Nephron progenitor cell (in vitro differentiated cells): ENCODE measurements at places on chromosomes 16 and 17.

- no peak for DNase-seq
These were observed 3.9 kb upstream of the OSGIN1 start for GRCh38 chr16:83948914-83949723.

DNA sequence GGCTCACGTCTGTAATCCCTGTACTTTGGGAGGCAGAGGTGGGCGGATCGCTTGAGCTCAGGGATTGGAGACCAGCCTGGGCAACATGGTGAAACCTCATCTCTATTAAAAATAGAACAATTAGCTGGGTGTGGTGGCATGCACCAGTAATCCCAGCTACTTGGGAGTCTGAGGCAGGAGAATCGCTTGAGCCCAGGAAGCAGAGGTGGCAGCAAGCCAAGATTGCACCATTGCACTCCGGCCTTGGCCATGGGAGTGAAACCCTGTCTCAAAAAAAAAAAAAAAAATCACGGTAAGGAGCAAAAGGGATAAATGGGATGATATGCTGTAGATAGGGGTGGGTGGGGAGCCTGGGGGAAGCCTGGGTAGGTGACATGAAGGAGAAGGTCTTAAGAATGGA, 20.4 kb upstream of the TMEM98 start:
- no peak for DNase-seq

- DNase-seq, result no peak
These were observed 66.9 kb upstream of the N4BP1 start for GRCh38 chr16:48676836-48677235.

- DNase-seq, result no peak
These were observed 7.8 kb downstream of the NACA2 start for GRCh38 chr17:61583242-61583641.

DNA sequence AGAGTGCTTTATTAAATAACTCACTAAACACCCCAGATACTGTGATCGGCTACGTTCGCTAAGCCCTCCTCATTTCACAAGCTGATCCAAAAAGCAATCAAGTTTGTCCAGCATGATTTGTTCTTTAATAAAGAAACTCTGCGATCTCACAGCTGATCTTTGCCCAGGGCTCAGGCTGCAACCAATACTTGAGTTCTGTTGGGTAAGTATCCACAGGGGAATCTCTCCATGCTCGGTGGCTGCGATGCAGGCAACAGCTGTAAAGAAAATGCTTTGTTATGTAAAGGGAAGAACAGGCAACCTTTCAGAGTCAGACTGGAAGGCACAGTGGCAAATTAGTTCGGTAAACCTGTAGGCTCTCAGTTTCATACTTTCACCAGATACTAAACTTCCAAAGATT, 67.5 kb downstream of the SHISA6 start:
- no peak for DNase-seq

GRCh38 chr17:39357986-39358385, 43.4 kb downstream of the FBXL20 start:
- no peak for DNase-seq

GRCh38 chr17:44376124-44376523, 12.5 kb upstream of the FAM171A2 start:
- DNase-seq, result peak; percentile 47

DNA sequence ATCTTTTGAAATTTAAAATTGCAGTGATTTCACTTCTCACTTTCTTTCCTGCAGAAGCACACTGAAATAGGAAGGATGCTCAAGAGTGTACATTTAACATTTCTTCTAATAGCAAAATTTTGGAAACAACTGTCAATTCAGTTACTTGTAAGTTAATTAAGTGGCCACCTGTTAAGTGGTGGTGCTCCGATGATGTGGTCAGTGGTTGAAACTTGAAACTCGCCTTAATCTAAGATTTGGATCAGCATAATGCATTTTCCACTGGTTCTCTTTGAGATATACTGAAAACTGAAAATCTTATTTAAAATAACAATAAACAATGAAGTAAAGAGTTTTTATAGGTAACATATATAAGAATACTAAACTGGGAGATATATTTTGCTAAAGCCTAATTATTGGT, 7.0 kb upstream of the MYH8 start:
- DNase-seq, result no peak

DNA sequence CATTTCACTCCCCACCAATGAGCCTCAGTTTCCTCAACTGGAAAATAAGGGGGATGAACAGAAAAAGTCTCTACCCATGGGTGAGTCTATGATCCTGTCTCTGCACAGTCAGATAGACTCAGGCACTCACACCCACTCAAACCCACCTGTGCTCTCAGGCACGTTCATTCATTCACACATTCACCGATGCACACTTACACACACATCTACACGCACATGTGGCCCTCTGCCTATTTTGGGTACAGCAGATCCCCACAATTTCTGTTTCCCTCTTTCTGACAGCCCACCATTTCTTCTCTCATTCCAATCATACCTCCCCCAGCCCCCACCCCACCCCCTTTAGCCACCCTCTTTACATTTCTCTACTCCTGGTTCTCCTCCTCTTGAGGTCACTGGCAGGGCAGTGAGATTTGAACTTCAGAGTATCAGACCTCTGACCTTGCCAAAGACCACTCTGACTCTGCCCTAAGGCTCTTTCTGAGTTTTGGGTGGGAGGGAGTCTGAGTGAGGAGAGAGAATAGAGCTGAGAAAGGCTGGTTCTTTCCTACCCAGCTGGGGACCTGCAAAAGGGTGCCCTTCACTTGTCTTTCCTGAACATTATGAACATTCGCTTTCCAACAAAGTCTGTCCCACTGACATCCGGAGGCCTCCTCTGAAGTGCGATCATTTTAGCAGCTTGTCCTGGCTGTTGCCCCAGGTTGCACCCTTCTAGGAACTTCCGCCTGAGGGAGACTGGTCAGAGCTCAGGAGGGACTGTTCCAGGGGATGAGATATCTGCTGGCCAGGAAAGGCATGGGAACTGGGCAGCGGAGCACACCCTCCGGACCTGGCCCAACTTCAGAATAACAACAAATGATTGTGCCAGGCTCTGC, 10.1 kb upstream of the COL1A1 start:
- no peak for DNase-seq

GRCh38 chr16:27767081-27767480, 217.1 kb downstream of the KATNIP start:
- DNase-seq, result no peak

DNA sequence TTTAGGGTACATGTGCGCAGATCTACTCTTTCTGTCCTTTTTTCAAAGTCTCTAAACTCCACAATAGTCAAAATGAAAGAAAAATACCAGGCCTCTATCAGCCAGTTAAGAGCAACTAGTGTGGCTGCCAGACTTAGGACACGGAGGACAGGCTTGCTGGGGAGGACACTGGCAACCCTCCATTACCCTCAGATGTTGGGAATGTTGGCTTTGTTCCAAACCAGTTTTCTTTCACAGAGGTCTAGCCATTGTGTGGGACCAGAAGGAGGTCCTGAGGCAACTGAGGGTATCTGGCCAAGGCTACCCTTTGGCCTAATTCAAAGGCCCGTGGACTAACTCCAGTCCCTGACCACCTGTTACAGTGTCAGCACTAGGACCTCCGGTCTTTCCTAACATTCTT, 51.2 kb upstream of the MED9 start:
- DNase-seq, result no peak

GRCh38 chr17:55961386-55961785, 191.9 kb upstream of the ANKFN1 start:
- no peak for DNase-seq

DNA sequence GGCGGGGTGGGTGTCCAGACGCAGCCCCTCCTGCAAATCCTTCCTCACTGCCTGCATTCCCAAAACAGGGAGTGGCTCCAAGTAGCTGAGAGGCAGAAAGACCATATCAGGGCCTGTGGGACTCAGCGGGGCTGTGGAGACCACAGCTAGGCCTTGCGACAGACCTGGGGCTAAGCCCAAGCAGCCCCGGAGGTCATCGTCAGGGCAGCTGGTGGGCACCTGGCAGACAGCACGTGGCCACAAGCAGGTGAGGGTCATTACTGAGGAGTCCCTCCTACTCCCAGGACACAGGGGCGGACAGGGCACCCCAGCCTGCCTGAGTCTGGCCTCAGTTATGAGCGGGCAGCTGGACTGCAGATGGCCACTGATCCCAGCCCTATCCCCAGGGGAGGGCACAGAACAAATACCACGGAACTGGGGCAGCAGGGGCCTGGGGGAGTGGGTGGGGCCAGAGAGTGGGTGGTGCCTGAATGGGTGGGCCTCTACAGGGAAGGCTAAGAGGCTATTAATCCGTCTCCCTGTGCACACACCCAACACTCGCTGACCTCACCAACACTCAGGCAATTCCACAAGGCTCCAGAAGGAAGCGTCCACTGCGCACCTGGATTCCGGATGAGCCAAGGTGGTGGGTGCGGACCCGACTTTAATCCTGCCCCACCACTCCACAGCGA, 8.5 kb downstream of the HS3ST6 start:
- no peak for DNase-seq

DNA sequence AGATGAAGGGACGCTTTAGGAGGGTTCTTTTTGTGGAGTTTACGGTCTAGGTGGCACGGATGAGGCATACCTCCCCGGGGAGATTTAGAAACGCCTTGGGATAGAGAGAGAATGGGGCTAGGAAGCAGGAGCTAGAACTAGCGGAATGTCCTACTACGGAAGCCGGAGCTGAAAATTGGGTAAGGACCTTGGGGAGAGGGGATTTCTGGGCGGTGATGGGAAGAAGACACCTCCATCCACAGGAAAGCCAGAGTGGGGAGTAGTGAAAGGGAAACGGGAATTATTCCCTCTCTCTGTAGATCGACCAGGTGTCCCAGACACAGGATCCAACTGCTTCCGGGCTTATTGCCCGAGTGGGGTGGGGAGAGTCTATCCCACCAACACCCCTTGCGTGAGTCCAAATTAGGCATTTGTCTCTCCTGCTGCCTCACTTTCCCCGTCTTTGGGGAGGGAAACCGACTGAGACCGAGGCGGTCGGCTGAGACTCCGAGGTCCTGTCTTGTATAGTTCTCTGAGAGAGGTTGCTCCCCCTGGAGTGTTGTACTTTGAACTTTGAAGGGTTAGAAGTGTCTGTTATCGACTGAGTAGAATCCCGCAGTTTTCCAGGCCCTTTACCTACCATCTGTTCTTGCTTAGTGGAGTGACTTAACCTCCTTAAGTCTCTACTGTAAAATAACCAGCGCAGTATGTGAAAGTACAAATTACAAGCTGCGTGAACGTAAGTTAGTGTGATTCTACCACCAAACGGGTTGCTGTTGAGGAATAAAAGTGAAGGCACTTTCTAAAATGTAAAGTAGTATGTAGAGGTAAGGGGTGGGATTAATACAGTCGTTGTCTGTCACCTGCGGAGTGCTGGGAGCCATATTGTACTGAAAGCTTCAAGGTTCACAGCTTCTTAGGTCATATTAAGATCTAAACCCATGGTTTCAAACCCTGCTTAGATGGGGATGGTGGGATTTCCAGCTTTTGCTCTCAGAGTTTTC, 1.0 kb downstream of the RSPRY1 start:
- peak; percentile 13 for DNase-seq
